ENCODE measurements at places on chromosomes 16 and 17. TPM values are rescaled to one million over a fixed set of nuclear protein-coding genes. Genes with fewer than 3 reads are reported as not detected.

CRK gene
- total RNA-seq: 26.4 TPM

RNF135 gene
- total RNA-seq: 6.8 TPM

FBXW10B gene
- total RNA-seq: 1.3 TPM

RPH3AL gene
- total RNA-seq: 18.5 TPM

MYH1 gene
- 166 TPM for total RNA-seq

OR4D1 gene
- total RNA-seq: not detected

TBCD gene
- 34.7 TPM for total RNA-seq

ATP2A1 gene
- 2,277 TPM for total RNA-seq

PRSS22 gene
- not detected for total RNA-seq

HOXB8 gene
- not detected for total RNA-seq

OGFOD3 gene
- total RNA-seq: 26.9 TPM

ECI1 gene
- 138 TPM for total RNA-seq

NEK8 gene
- 1.1 TPM for total RNA-seq

CD7 gene
- 0.81 TPM for total RNA-seq

ADAM11 gene
- not detected for total RNA-seq

SLC47A1 gene
- 27.7 TPM for total RNA-seq

KRTAP4-3 gene
- not detected for total RNA-seq

HSPB9 gene
- 0.43 TPM for total RNA-seq

PLCG2 gene
- total RNA-seq: 2.5 TPM

NSRP1 gene
- total RNA-seq: 23.9 TPM

MKS1 gene
- total RNA-seq: 5.7 TPM

SUMO2 gene
- total RNA-seq: 180 TPM

KRT28 gene
- total RNA-seq: not detected

Data from psoas muscle (tissue), 8 donors.